ENCODE measurements at places on chromosomes 16 and 17.

- DNase-seq: no peak
Measured at GRCh38 chr16:66918803-66919568, at the start of gene CDH16. Gene CDH16 (minus strand): TSS chr16:66918885. CDS start chr16:66918065, 820 bp downstream.

DNA sequence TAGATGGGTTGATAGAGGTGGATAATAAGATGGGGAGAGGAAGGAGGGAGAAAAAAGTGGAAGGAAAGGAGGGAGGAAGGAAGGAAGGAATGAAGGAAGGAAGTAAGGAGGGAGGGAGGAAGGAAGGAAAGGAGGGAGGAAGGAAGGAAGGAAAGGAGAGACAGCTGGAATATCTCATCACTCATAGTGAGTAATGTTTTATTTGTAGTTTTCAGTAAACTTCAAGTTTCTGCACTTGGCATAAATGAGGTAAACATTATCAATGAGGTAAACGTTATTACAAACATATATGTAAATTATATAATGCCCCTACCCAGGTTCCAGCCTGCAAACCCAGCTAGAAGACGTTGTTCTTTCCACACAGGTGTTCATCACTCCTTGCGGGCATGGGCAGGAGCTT is 89.8 kb upstream of the XYLT1 start:
- no peak for DNase-seq

- peak; percentile 21 for DNase-seq
Measured at GRCh38 chr16:77760800-77761199, 27.6 kb upstream of the VAT1L start.

DNA sequence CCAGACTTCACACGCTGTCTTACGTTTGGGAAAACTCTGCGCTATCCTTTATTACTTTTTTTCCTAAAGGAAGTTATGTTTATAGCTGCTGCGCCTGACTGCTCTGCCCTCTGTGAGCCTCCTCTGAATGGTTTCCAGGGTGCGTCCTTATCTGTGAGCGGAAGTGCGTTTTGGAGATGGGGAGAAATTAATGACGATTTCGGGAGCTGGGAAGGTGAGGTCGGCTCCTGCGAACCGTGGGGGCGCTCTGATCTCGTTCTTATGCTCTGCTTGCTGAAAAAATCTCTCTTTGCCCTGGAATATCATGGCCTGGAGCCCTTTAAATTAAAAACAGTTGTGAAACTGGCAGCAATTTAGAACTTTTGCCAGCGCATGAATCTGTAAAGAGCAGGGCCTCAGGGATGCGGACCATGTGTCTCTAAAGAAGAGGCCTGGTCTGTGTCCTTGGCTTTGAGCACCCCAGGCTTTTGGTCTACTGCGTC is 135.7 kb upstream of the ZFHX3 start:
- peak; percentile 39 for DNase-seq

- no peak for DNase-seq
Measured at GRCh38 chr16:8869212-8869987, 594 bp upstream of the CARHSP1 start.

DNA sequence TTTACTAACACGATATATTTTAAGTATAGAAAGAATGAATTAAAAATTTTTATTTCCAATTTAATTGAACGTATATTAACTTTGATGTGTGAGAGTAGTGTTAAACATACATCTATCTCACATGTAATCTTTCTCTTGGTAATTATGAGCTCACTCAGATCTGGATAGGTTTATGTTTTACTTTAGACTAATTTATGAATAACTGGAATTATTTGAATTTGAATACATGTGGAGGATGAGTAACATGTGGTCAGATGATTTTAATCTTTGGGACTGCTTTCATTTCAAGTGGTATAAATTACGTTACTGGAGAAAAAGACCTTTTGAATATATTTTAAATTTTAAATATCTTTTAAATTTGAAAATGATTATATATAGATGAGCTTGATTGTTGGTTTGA is 49.9 kb upstream of the RHBDL3 start:
- DNase-seq: no peak

- DNase-seq: no peak
Measured at GRCh38 chr17:13600475-13601321, 1.0 kb downstream of the HS3ST3A1 start.

- no peak for DNase-seq
Measured at GRCh38 chr17:27892542-27892865, 661 bp downstream of the LYRM9 start.

DNA sequence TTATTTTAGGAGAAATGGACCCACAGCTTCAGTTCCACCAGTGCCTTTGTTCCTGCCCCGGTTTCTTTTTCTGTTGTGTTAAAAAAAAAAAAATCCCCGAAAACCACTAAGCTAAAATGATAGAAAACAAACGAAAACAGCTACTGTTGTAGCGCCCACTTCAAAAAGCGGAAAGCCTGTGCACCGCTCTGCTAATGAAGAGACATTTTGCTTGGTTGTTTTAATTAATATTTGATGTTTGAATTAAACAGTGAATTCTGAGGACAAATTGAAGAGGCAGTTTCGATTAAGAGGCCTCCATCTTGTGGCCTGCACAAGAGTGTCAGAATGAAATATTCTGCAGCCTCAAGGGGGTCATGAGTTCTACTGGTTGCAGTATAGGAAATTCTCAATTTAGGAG is 186.7 kb downstream of the RPTOR start:
- DNase-seq: no peak

DNA sequence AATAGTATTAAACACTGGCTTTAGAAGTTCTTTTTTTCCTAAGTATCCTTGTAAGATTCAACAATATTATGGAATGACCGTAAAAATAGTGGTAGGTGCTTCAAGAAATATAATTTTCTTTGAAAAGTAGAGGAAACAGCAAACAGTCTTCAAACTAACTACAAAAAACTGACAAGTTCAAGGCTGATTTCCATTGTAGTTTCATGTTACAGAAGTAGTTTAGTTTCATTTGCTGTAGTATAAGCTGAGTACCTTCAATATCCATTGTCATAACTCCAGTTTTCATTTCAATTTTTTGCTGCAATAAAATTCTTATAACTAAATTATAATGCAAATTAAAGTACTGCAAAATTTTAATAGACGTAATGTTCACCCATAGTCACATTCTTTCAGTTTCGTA is 19.3 kb downstream of the PHKB start:
- DNase-seq: no peak

DNA sequence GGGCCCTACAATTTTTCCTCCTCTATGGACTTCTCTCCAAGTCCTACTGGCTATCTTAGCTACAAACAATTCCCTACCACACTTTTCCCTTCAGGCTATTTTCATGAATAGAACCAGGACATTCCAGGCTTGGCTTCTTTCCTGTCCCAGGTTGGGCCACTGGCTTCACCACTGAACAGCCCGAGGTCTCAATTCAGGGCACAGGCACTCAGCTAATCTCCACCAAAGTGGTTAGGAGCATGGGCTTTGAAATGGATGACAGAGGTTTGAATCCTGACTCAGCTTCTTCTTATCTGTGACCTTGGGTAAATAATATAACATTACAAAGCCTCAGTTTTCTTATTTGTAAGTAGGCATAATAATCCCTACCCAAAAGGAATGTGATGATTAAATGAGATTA is 50.9 kb upstream of the ZNF629 start:
- no peak for DNase-seq

GRCh38 chr17:4229627-4230541 is 33.9 kb downstream of the ANKFY1 start:
- DNase-seq: peak; percentile 94

DNA sequence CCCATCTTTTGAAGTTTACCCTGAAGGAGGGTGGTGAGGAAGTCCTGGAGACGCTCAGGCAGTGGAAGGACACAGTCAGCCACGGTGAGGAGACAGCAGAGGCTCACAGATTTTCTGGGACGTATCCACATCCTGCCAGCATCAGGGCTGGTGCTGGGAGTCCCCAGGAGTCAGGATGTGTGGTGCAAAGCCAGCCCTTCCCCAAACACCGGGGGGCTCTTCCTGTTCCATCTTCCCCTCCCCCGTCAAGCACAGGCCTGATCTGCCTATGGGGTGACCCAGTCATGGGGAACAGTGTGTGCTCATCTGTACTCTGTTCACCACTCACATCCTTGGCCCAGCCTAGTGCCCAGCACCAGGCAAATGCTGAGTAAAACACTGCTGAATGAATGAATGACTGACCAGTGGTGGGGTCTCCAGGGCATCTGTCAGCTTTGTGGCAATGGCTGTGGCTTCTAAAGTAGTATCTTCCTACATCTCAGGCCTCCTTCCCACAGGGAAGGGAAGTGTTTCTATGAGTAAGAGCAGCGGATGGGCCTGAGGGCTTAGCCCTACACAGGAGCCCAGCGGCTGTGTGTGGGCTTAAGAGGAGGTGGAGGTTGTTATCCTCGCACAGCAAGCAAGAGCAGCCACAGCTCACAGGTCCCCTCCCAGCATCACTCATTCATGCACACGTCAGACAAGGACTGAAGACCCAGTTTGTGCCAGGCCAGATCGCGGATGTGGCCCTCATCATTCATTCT is 23.3 kb downstream of the NOS2 start:
- no peak for DNase-seq

DNA sequence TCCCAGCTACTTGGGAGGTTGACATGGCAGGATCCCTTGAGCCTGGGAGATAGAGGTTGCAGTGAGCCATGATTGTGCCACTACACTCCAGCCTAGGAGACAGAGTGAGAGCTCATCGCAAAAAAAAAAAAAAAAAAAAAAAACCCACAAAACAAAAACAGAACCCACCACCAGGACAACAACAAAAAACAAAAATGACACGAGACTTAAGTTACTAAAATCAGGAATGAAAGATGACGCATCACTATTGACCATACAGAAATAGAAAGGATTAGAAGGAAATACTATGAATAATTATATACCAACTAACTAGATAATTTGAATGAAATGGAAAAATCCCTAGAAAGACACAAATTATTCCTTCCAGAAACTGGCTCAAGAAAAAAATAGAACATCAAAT is 432.4 kb upstream of the PMFBP1 start:
- DNase-seq: no peak

- DNase-seq: no peak
Measured at GRCh38 chr16:87219287-87219909, 97.8 kb downstream of the C16orf95 start.

DNA sequence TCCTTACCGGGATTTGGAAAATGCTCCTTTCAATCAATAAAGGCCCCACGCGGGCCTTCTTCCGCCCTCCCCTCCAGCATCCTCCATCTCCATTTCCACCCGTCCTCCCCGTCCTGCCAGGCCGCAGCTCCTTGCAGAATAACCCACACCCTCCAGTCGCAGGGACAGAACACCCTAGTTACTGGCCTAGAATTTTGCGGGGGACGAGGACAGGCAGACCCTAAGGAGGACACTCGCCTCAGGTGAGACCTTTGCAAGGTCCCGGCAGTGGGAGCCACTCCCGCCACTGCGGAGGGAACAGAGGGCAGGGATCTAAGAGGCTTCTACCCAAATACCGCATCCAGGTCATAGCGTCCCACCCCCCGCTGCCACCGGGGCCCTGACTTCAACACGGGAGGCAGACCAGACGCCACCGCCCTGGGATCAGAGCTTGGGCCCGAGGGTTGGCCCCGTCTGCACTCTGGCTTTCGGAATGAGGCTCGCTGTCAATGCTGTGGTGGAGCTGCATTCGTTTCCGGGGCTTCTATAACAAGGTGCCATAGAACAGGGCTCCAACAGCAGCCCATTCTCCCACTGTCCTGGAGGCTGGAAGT is 26.8 kb downstream of the SLC25A10 start:
- DNase-seq: no peak

DNA sequence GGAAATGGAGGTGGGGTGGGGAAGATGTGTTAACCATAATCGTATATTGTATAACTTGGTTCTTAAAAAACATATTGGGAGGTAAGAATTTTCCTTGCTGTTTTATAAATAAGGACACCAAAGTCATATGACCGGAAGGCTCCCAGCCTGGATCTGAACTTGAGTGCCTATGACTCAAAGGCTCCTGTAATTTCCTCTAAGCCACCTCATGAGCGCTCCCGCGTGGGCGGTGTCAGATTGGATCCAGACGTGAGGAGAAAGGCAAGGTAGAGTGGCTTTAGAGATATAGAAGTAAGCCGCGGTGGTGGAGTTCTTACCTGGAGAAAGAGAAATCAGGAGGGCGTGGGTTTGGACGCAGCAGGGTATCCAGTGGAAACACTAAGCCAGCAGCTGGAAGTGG is 196.2 kb upstream of the NLRP1 start:
- DNase-seq: peak; percentile 78

DNA sequence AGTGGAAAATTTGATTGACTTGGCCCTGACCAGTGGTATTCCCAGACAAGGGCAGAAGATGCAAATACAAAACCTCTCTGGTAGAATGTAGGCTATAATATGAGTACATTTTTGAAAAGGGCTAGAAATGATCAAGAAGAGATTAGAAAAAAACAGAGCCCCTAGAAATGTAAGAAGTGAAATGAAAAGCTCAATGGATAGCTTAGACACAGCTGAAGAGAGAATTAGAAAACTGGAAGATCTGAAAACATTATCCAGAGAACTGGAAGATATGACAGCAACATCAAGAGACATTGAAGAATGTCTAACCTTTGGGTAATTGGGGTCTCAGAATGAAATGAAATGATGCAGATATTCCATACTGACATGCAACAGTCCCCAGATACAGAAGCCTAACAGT is 105.2 kb upstream of the ZNF750 start:
- no peak for DNase-seq

DNA sequence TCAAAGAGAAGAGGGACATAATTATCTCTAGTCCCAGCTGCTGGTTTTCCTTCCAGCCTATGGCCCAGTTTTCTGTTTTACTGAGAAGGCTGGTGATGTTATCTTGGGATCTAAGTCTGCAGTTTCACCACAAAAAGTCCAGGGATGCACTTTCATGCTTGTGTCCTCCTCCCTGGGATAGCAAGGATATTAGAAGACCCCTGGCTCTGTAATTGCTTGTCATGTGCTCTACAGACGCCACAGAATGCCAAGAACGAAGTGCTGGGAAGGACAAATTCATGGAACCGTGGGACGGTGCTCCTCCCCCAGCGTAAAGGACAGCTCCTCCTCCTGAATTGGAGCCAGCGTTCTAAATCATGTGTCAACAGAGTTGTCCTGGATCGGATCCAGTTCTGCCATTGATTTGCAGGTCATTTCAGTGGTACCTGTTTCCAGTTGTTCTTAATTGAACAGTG is 8.6 kb downstream of the MAPT start:
- no peak for DNase-seq

DNA sequence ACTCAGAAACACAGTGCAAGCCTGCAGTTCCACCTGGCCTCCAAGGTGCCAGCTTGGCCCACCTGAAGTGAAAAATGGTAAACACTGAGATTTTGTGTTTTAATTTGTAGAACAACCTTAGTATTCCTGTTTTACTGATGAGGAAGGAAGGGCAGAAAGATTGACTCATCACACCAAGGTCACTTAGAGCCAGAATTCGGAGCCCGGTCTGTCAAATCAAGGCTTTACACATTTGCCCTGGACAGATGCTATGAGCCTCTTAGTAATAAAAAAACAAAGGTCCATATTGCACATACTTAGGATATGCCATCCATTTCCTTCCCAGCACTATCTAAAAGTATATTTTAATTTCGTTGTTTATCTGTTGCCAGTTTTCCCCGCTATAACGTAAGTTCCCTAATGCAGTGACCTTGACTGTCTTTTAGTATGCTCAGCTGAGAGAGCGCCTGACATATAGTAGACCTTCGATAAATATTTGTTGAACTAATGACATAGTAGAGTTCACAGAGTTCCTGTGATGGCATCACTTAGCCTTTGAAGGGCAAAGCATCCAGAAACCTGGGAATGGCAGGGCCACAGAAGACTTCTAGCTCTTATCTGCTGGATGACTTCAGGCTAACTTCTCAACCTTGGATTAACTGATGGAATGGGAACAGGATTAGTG is 7.2 kb upstream of the TBKBP1 start:
- DNase-seq: peak; percentile 30

- DNase-seq: no peak
Measured at GRCh38 chr17:17682293-17682736, 1.1 kb downstream of the RAI1 start.
